Testis (tissue), 5 donors: ENCODE measurements at places on chromosomes 4 and X.

- DNase-seq = no peak
These were observed 78.8 kb downstream of the TMEM164 start for GRCh38 chrX:110081740-110082139.

GRCh38 chrX:120462370-120462769, 6.7 kb downstream of the LAMP2 start:
- DNase-seq = no peak

DNA sequence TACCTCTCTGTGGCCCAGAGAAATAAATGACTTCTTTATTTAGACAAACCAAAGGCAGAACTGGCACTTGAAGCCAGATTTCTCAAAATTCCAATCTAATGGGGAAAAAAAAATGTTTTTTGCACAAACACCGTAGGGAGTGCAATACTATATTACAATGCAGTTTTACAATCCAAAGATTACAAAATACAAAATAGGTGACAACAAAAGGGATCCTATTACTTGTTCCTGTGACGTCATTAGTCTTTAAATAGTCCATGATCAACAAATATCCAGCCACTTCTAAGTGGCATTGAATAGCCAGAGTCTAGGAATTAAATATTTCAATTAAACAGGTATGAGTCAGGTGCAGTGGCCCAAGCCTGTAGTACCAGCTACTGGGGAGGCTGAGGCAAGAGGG, 3.0 kb upstream of the APBB2 start:
- DNase-seq = no peak

- no peak for DNase-seq
These were observed 58.9 kb downstream of the HTRA3 start for GRCh38 chr4:8328456-8328855.

DNA sequence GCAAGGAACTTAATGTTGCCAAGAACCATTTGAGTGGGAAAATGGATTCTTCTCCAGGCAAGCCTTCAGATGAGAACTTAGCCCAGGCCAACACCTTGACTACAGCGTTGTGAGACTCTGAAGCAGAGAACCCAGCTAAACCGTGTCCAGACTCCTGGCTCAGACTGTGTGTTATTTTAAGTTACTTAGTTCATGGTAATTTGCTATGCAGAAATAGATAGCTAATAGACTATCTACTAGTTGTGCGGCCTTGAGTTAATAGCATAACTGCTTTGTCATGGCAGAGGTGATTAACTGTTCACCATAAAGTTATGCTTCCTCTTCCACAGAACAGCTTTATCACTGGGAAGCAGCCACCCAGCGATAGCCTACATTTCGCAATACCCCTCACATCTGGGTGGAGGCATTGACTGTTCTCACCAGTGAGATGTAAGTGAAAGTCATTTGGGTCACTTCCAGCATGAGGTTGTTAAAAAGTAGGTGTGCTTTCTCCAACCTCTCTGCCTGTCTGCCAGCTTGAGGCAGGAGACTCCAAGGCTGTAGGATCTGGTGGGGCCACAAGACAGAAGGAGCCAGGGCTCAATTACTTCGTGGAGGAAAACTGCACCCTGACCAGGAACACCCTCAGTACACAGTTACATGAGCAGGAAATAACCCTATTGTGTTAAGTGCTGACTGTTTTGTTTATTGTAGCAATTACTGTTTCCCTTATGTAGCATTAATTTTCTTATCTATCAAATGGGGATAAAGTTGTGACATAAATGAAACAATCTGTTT, 94.2 kb downstream of the GPAT3 start:
- DNase-seq = no peak

- no peak for DNase-seq
These were observed 469.9 kb downstream of the INPP4B start for GRCh38 chr4:142376204-142376603.

GRCh38 chrX:34877436-34877835, 65.2 kb upstream of the FAM47B start:
- DNase-seq = no peak

- DNase-seq = no peak
These were observed 25.1 kb downstream of the TAB3 start for GRCh38 chrX:30863974-30864373.
